ENCODE measurements at places on chromosomes 4 and X.

DNA sequence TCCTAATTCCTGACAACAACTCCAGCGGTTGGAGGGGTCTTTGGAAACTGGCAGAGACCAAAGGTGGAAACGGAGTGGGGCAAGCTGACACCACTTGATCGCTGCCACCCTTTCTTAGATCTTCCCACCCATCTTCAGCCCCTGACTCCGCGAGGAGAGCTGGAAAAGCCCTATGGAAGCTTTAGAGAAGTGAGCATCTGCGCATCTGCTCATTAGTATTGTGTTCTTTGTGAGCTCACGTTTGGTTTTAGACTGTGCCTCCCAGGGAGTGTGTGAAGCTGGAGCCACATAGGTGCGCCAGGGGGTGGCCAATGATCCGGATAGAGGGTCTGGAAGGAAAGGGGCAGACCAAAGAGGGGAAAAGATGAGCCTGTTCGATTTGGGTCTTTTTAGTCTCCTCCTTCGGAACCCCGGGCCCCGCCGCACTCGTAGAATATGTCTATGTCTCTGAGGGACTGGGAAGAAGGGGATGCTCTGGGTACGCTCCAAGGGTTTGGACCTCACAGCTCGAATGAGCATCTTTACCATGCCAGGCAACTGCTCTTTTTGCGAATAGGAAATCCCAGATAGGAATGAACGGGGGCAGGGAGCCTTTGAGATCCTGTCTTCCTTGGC, 578 bp upstream of the DKK2 start:
- DNase-seq: no peak

- DNase-seq: no peak
These were observed 17.4 kb downstream of the GABRA4 start for GRCh38 chr4:46975812-46976553.

- no peak for DNase-seq
These were observed 64.1 kb downstream of the ALPK1 start for GRCh38 chr4:112361181-112361791.

GRCh38 chr4:109912706-109913595, at the start of gene EGF:
EGF (plus strand) TSS chr4:109912883; CDS start chr4:109913336, 453 bp downstream.
- no peak for DNase-seq

DNA sequence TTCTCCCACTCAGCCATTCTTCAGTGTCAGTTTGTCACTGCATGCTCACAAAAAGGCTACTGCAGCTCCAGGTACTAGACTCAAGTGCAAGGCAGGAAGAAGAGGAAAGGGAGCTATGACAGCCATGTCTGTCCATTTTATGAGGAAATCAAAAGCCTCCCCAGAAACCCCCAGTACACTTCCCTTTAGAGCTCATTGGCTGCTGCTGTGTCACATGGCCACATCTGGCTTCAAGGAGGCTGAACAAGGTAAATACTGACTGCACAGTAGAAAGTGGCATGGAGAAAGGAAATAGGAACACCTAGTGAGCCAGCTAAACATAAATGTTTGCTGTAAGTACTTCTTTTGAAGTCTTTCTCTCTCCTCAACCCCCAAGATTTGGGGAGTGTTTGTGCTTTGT, 67.2 kb upstream of the FRAS1 start:
- no peak for DNase-seq

DNA sequence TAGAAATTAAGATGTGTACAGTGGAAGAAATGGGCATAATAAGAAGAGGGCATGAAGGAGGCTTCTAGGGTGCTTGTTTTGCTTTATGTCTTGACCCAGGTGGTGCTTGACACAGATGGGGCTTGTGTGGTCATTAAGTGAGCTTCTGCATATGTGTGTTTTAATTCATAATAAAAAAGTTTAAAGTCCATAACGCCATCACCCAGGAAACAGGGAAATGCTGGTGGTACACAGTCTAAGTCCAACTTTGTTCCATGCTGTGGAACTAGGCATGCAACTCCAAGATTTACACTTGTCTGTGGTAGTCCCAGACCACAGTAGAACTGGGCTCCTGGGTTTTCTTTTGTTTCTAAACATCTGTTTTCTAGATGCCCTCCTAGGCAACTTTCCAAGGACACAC, 511.9 kb downstream of the MID1IP1 start:
- DNase-seq: no peak

- DNase-seq: no peak
These were observed 537.8 kb upstream of the BOD1L1 start for GRCh38 chr4:14165222-14165920.

GRCh38 chrX:153525451-153525850, 8.0 kb downstream of the ATP2B3 start:
- DNase-seq: no peak

GRCh38 chr4:108681321-108681809, 31.0 kb downstream of the OSTC start:
- DNase-seq: no peak

DNA sequence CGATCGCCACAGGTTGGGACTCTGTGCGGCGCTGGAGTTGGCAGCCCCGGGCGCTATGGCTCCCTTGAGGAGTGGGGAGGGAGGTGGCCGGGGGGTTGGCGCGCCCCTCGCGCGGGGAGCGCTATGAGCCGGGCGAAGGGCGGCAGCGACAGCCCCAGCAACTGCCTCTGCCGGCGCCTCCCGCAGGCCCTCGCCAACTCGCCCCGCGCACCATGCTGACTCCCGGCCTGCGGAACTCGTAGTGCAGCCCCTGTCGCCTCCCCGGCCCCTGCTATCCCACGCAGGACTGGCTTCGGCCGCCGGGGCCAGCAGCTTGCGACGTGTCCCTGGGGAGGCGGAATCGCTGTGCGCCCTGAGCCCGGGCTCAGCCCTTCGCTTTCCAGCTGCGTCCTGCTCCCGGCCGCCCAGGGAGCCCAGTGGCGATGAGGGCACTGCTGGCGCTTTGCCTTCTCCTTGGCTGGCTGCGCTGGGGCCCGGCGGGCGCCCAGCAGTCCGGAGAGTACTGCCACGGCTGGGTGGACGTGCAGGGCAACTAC, 415 bp downstream of the SHISA3 start:
- DNase-seq: no peak

DNA sequence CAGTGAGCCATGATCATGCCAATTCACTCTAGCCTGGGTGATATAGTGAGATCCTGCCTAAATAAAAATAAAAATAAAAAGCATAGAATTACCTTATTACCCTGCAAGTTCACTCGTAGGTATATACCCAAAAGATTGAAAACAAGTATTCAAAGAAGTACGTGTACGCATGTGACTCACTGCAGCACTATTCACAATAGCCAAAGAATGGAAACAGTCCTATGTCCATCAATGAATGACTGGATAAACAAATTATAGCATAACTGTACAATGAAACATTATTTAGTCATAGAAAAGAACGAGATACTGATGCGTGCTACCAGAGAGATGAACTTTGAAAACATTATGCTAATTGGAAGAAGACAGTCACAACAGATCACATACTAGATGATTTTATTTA, 204.6 kb upstream of the DIAPH2 start:
- DNase-seq: no peak

- DNase-seq: no peak
These were observed 17.4 kb upstream of the TMEM184C start for GRCh38 chr4:147599769-147600168.

- no peak for DNase-seq
These were observed 28.9 kb downstream of the STARD8 start for GRCh38 chrX:68676335-68676734.

DNA sequence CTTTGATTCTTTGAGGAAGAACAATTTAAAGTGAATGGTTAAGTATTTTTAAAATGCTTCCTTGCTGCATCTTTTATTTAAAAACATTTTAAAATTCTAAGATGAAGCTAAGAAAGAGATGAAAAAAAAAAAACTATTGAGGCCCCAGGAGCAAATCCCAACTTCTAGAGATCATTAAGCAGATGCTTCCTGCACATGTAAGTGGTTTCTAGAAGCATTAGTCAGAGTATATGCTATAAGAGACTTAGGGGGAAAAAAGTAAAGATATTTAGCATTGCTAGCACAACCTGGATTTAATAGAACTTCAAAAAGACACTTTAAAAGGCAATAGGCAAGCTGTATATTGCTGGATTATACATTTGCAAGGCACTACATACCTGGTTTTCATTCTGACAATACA, 64.7 kb downstream of the ZNF827 start:
- DNase-seq: no peak

DNA sequence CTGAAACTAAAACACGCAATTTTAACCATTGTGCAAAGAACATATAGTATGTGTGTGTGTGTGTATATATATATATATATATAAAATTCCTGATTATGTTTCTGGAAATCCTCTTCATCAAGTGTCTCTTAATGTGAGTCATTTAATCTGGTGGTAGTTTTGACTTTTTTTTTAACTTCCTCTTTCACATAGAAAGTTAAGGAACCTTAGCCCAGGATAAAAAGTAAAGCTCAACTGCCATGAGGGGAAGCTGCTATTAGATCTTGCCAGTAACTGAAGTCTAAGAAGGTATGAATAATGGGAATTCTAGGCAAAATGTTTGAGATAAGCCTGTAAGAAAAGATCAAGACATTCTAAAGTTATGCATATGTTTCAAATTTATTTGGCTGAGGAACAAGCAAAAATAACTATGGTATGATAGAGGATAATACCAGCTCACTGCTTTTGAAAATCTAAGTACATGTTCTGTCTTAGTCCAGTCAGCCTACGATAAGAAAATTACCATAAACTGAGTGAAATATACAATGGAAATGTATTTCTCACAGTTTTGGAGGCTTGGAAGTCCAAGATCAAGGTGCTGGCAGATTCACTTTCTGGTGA, 757.0 kb downstream of the TRAM1L1 start:
- DNase-seq: no peak

GRCh38 chr4:185520119-185520518, 15.2 kb downstream of the PDLIM3 start:
- DNase-seq: no peak

DNA sequence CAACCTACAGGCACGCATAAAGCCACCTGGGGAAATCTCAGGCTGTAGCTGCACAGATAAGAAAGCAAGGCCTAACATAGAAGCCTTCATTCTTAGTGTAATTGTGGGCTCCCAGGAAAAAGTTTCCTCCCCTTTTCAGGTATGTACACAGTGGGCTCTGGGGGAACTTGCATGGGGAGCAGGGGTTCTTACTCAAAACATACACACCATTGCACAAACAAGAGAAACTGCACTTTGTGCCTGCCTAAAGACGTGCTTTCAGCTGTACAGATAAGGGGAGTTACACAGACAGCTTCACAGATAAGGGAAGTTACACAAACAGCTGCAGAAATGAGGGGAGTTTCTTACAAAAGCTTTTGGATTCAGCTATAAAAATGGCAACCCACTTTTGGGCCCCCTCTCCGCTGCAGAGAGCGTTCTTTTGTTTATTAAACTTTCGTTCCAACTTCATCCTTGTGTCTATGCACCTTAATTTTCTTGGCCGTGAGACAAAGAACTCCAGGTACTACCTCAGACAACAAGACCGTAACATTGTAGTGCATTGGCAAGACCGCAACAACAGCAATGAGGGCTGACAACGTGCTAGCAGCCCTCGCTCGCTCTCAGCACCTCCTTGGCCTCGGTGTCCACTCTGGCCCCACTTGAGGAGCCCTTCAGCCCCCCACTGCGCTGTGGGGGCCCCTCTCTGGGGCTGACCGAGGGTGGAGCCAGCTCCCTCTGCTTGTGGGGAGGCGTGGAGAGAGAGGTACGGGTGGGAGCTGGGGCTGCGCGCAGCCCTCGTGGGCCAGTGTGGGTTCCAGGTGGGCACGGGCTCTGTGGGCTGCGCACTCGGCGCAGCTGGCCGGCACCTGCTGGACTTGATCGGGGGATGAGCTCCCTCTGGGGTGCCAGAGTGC, 317.5 kb downstream of the RAPGEF2 start:
- no peak for DNase-seq

DNA sequence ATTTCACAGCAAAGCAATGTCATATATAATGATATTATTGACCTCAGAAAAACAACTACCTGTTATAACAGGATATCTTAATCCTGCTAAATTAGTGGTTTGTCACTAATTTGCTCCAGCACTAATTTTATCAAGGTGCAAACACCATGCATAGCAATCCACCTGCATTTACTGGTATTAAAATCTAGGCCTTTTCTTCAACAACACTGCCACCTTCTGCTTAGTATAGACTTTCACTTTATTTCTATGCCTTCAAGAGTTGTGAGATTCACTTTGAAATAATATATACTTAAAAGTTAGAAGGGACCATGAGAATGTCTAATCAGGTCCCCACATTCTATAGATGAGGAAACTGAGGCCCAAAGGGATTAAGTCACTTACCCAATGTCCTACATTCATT, 82.1 kb upstream of the IQCM start:
- DNase-seq: no peak

DNA sequence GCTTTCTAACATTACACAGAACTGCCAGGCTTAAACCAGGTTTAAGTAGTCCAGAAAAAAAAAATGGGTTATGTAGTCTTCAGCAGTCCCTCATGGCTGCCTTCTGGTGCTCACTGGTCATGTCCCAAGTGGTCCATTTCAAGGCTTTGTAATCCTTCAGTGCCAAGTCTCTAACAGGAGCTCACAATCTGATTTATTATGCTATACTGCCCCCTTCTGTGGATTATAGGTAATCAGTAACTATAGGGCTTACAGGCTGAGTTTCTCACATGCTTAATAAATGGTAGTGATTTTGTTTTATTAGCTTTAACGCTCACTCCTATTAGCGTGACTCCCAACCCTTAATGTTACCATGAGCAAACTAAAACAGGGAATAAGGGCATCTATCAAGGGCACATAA, 92.5 kb upstream of the EDA2R start:
- DNase-seq: peak; percentile 22

GRCh38 chr4:4268776-4269175, 20.8 kb upstream of the TMEM128 start:
- no peak for DNase-seq

GRCh38 chr4:4714331-4714730, 145.1 kb upstream of the MSX1 start:
- DNase-seq: no peak

DNA sequence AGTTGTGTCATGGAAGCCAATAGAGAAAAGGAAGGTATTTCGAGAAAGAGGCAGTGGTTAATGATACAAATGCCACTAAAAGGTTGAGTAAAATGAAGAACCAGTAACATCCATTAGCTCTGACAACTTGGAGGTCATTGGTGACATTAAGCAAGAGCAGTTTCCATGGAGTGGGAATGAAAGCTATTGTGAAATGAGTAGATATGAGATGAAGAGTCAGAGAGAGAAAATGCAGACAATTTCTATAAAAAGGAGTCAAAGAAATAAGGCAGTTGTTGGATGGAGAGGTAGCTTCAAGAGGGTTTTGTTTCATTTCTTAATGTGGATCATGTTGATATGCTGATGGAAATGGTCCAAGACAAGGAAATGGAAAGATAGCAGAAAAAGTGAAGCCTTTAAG, 9.6 kb upstream of the AMTN start:
- no peak for DNase-seq

GRCh38 chrX:106957856-106958255, 37.7 kb downstream of the CLDN2 start:
- DNase-seq: no peak

- DNase-seq: no peak
These were observed 59.4 kb upstream of the NAP1L5 start for GRCh38 chr4:88757067-88757466.

DNA sequence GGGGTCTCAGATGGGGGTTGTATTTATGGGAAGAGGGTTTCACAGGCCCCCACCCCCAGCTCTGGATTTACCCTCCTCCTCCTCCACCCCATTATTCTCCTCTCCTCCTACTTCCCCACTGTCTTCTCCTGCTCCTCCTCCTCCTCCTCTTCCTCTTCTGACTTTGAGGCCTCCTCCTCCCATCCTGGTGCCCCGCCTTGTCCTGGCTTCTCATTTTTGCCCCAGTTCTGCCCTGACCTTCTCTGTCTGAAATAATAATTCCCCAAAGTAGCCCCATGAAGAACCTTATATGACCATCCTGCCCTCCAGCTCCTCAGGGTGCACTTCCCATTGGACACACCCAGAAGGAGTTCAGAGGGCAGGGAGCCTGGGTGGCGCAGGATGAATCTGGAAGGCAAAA, 351.4 kb upstream of the GATB start:
- no peak for DNase-seq
